GM19239 (cell line): ENCODE measurements at places on chromosomes 4 and X.

DNA sequence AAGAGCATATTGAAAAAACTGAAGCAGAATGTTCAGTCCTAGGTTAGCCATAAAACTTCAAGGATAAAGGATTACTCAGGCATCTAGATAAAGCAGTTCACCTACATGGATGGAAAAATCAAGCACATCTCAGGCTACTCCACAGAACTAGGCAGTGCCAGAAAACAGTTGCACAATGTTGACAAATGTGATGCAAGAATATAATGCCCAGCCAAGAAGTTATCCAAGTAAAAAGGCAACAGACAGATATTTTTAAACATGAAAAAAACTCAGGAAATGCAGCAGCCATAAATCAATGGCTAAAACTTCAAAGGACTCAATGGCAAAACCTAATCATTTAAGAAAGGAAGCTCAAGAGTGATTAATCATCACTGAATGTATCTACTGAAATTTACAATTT, 456.0 kb upstream of the FAM241A start:
- no peak for DNase-seq

GRCh38 chr4:145524552-145524951, 42.9 kb downstream of the SMAD1 start:
- no peak for DNase-seq

- DNase-seq: no peak
Observed at GRCh38 chr4:15891312-15891711, 47.2 kb downstream of the FGFBP1 start.

GRCh38 chrX:19129694-19130093, 7.4 kb upstream of the ADGRG2 start:
- DNase-seq: no peak

DNA sequence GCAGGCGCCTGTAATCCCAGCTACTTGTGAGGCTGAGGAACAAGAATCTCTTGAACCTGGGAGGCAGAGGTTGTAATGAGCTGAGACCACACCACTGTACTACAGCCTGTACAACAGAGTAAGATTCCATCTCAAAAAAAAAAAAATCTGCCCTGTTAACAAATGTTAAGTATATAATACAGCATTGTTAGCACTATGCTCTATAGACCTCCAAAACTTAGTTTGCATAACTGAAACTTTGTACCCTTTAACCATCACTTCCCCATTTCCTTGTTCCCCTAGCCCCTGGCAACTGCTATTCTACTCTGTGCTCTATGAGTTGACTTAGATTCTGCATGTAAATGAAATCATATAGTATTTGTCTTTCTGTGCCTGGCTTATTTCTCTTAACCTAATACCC, 76.7 kb downstream of the TAB3 start:
- DNase-seq: no peak
